ENCODE measurements at places on chromosomes 11 and 22.

GRCh38 chr11:73632996-73633395 lies 13.4 kb upstream of the PLEKHB1 start:
- no peak for DNase-seq

DNA sequence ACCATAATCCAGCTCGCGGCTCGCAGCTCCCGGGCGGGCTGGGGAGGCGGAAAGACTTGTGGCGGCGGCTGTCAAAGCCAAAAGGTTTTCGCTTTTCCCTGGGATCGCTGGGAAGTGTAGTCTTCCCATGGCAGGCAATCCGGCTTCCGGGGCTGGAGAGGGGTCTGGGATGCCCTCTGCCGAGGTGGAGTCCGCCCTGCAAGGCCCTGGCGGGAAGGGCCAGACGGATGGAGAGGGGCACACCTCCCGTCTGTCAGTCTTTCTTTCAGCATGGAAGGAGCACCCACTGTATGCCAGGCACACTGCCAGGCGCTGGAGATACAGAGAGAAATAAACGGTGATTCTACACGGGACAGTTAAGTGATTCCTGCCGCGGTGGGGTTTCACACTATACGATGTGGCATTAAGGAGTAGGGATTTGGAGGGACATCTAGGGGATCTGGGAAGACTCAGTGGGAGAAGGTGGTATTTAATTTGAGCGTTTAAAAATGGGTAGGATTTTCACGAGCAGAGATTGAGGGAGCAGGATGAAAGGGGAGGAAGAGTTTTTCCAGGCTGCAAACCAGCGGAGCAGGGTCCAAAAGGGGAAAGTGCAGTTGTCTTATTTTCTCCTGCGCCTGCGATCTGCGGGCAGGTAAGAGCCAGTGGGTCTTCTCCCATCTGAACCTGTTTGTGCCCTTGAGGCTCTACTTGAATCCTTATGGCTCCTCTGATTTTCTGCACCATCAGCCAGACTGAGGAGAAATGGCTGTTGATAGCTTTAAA lies at the start of gene BACE1:
BACE1 (minus strand) TSS at position 60 of the 765 bp plus-strand sequence. CDS start 461 bp downstream, outside the sequence.
- peak; percentile 67 for DNase-seq

- DNase-seq = no peak
These were observed 49.4 kb downstream of the ELFN2 start for GRCh38 chr22:37377927-37378326.

DNA sequence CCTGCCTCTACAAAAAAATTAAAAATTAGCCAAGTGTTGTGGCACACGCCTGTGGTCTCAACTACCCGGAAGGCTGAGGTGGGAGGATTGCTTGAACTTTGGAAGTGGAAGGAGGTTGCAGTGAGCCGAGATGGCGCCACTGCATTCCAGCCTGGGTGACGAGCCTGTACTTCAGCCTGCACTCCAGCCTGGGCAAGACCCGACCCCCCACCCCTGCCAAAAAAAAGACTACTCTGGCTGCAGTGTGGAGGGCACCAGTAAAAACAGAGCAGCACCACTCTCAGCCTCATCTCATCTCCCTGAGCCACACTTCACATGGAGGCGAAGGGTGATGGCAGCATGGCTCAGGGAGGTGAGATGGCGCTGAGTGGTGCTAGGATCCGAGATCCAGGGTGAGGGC lies 50.3 kb upstream of the THY1 start:
- DNase-seq = peak; percentile 23

GRCh38 chr11:125070699-125071254 lies 7.7 kb downstream of the SLC37A2 start:
- no peak for DNase-seq

DNA sequence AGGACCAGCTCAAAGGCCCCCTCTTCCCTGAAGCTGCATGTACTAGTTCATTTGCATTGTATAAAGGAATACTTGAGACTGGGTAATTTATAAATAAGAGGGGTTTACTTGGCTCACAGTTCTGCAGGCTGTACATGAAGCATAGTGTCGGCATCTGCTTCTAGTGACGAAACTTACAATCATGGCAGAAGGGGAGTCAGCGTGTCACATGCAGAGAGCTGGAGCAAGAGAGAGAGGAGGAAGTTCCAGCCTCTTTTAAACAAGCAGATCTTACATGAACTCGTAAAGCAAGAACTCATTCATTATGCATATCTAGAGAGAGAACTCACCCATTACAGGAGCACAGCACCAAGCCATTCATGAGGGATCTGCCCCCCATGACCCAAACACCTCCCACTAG lies 7.1 kb upstream of the HMGXB4 start:
- DNase-seq = no peak
